COLO829 (cell line): ENCODE measurements at places on chromosomes 5 and 9.

- no peak for DNase-seq
Observed at GRCh38 chr5:124301850-124302249, 444.6 kb downstream of the ZNF608 start.

- no peak for DNase-seq
Observed at GRCh38 chr9:107447834-107448233, 41.7 kb downstream of the KLF4 start.

- DNase-seq, result no peak
Observed at GRCh38 chr9:72902268-72902667, 50.6 kb downstream of the ALDH1A1 start.

GRCh38 chr5:157485811-157486210 lies 25.8 kb downstream of the NIPAL4 start:
- DNase-seq, result no peak

DNA sequence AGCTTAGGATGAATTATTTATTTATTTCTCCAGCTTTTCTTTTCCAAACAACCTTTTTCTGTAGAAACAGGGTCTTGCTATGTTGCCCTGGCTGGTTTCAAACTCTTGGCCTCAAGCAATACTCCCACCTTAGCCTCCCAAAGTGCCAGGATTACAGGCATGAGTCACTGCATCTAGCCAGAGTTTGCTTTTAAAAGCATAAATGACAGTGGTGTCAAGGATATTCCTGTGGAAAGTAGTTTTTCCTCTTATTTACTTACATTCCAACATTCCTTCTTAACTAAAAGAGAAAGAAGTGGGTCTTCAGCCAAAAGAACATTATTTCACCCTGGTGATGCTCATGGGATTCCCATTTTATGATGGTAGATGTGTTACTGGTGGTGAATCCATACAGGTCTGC lies 62.4 kb downstream of the GRIA1 start:
- DNase-seq, result no peak

- no peak for DNase-seq
Observed at GRCh38 chr9:71931166-71931565, 19.7 kb downstream of the C9orf85 start.

- DNase-seq, result no peak
Observed at GRCh38 chr9:129078691-129079503, 2.0 kb upstream of the DOLPP1 start.

DNA sequence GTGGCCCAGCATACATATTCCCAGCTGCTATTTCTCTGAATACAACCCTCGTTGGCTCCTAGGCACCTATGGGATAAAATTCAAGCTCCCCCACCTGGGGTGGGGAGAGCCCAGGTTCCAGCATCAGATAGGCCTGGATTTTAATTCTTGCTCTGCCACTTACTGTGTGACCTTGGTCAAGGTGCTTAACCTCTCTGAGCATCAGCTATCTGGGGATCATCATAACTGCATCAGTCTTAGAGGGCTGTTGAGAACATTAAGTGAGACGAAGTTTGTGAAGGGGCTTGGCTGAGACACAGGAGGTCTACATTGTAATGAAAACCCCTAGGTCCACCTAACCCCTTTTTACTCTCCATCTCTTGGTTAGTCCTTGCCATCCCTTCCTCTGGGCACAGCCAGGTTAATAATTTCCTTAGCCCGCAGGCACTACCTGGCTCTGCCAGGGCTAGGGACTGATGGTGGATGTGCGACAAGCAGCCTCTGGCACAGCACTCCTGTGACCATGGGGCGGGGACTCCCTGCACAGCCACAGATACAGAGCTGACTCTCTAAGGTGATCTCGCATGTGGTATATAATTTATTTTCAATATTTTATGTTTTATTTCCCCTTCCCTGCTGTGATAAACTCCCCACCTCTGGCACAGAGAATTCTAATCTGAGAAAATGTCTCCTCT lies 68.7 kb downstream of the CRB2 start:
- no peak for DNase-seq

DNA sequence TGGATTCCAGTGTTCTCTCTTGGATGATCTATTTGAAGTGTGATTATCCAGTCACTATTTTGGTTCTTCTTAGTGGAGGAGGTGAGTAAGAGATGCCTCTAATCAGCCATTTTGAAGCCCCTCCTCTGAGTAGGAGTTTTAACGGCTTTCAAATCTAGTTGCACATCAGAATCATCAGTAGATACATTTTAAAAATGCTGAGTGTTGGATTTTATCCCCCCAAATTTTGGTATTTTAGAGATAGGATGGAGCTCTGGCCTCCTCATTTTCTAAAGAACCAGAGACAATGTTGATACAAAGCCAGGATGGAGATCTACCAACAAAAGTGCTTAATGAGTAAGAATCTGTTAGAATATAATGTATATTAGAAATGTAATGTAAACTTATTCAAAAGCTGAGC lies 1061.0 kb upstream of the WWC1 start:
- DNase-seq, result no peak

DNA sequence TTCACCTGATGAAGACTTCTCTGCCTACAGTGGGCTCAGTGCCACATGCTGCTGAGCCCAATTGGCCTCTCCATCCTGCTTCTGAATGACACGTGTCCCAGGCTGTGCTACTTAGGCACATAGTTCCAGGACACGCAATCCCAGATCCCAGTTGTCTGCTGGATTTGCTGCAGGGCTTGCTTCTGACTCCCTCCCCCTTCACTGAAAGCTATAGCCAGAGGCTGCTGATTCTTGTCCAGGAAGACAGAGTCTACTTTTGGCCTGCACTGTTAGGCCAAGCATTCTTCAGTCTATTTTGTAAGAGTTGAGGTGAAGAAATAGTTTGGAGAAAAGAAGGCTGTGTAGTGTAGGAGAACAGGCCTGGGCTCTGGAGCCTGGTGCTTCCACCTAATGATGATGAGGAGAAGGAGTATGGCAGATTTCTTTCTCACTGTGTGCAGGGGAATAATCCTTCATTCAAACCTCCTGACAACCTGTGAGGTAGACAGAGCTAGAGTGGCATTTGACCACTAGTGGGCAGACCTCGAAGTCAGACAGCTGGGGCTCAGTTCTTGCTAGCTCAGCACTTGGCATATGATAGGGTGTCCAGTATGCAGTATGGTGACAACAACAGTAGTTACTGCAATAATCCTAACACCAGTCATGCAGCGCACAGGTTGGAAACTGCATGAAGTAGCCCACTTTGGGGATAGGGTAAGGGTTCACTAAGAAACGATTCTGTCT lies 19.5 kb upstream of the ASPN start:
- peak; percentile 26 for DNase-seq

GRCh38 chr5:108467563-108467962 lies 85.7 kb upstream of the FBXL17 start:
- no peak for DNase-seq

GRCh38 chr9:94798201-94798600 lies 71.7 kb downstream of the AOPEP start:
- DNase-seq, result no peak

DNA sequence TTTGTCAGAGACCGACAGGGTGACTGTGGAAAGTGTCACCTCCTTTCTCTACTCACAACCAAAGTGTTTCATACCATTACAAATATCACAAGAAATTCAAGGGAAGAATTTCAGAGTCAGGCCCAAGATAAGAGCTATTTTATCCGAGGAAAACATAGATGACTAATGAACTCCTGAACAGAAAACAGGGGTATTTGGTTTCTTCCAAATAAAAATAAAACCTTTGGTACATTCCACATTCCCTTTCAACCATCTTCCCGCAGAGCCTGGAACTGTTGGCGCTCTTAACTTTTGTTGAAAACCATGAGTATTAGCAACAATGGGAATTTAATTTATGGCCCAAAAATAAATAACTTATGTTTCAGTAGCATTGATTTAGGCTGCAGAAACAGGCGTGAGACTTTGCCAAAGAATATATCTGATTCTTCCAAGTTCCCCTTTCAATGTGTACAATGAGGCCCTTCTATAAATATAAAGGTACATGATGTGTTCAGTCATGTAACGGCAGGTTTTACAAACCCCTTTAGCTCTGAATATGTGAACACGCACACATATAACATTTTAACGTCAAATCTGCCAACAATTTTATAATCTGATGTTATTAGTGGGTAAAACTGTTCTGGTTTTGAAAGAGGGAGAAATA lies 69.5 kb downstream of the RETREG1 start:
- DNase-seq, result no peak

GRCh38 chr9:128251732-128252100 lies 24.1 kb downstream of the GOLGA2 start:
- DNase-seq, result no peak

DNA sequence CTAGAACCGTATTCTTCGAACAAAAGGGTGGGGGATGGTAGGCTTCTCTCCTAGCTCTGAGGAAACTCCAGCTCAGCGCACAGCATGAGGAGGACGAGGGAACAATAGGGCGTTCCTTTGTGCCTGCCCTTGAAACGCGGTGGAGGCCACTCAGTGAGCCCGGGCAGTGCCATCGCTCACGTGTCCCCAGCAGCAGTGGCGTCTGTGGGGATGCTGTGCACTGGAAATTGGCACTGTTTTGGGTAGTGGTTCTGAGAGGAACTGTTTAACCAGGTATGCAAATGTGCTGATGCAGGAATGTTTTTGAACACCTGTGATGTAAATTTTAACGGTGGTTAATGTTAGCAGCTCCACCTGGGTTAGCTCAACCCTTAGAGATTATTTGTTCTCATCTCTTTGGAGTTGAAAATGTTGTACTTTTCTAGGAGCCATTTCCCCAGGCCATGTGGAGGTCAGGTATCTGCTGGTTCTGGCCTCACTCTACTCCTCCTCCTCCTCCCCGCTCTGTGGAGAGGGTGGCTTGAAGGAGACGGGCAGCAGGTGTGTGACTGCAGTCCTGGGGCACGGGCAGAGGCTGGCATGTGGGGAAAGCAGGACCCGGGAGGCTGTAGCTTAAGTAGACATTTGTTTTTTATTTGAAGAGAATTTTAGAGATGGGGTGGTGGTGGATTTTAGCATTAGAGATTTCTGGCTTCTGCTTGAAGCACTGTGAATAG lies 48.3 kb downstream of the EHMT1 start:
- no peak for DNase-seq
